Fibroblast of skin of right quadriceps (primary cell): ENCODE measurements at places on chromosomes 2 and 18.

DNA sequence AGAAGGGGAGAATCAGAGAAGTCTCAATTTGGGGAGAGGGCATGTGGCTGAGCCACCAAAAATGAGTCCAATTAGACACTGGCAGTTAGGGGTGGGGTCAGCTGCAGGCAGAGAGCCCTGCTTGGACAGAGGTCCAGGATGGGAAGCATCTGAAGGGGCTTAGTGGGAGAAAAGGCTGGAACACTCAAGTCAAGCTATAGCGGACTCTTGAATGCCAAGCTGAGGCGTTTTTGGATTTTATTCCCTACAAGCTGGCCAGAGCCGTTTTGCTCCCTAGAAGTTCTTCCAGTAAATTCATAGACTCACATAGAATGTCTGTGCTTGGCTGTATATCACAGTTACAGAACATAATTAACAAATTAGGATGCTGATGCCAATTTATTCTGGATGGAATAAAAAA is 172.8 kb downstream of the ACOXL start:
- DNase-seq: no peak

DNA sequence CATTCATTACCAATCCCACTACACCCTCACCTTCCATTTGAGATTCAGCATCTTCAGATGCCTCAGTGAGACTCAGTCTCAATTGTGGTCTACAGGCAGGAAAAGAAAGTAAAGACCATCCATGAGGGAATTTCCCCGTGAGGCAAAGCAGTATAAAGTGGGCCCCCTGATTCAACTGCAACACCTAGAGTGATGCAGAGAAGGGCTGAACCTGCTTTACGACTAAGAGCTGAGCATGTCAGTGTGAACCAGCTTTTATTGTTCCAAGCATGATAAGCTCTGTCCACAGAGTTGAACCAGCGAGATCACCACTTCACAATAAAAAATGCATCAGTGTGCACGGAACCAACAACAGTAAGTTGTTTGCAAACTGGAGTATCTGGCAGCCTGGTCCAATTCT is 357.6 kb upstream of the ATP5MC3 start:
- DNase-seq: no peak

DNA sequence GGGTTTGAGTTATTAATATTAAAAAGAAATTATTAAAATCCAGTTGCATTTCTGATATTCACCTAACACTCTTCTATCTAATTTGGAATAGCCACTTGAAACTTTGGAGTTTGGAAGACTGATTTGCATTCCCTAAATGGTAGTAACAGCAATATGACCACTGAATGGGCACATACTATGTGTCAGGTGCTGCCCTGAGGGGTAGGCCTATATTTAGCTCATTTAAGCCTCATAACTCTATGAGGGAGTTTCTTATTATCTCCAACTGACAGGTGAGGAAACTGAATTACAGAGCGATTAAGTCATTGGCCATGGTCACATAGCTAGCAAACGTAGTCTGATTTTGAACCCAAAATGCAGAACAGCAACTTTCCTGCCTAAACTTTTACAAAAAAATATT is 77.3 kb downstream of the VWA3B start:
- DNase-seq: no peak

DNA sequence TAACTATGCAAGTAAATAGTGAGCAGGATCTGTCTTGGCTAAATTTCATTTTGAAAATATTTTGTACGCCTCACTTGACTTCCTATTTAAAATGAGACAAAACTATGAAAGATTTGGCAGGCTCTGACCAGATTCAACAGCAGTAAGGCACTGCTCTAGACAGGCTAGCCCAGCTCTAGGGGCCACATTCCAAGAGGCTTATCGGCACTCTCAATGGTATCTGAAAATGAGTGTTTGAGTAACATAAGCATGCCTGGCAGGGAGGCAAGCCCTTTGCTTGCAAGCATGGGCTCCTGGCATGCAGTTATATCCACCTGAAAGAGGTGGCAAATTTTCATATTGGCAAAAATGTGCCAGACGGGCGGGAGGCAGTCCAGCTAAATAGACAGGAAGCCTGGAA is 10.5 kb downstream of the CAPN13 start:
- DNase-seq: no peak

DNA sequence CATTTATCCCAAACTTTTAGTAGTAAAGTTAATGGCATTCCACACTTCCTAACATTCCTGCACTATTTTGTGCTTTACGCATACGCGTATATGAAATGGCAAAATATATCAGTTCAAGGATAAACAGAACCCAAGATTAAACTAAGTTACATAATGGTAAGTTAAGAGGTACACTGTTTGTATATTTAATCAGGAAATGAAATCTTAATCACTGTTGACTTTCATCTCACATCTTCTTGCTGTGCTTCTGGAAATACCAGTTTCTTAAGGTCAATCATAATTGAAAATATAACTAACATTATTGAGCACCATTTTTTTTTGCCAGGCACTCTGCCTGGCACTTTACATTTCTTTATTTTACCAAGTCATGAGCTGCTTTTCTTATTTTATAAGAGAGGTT is 565.2 kb downstream of the LRP1B start:
- DNase-seq: no peak

- no peak for DNase-seq
These were observed 33.7 kb downstream of the MRPL33 start for GRCh38 chr2:27805180-27805579.

GRCh38 chr18:48835745-48836170 is 115.0 kb downstream of the SMAD7 start:
- DNase-seq: no peak

GRCh38 chr18:57816208-57816954 is 13.3 kb upstream of the ATP8B1 start:
- DNase-seq: no peak

GRCh38 chr2:127790694-127791529 is 20.1 kb downstream of the WDR33 start:
- no peak for DNase-seq

DNA sequence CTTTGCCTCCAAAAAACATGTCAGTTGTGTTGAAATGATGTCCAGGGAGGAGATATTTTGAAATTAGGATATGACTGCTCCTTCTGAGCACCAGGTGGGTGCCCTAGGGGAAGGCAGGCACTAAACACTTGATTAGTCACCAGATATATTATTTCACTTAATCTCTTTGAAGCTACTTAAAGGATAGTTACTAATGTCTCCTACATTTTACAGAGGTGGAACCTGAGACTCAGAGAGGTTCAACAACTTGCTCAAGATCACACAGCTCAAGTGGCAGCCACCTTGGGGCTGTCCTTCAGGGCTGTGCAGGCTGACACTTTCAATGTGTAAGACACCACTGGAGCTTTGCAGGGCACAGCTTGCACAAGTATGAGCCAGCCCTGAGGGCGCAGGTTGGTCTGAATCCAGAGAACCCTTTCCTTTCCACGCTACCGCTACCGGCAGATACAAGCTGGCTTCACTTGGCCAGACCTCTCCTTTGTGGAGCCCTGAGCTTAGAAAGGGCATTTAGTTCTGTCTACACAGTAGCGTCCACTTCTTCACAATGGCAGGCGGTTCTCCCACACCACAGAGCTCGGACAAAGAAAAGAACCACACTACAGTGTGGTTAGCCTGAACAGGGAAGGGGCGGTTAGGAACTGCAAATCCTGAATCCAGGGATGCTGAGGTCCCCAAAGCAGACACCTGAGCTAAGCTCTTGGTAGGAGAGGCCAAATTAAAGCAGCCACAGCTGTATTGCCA is 16.4 kb downstream of the ALPK2 start:
- DNase-seq: no peak

GRCh38 chr2:152421521-152422370 is 86.8 kb downstream of the FMNL2 start:
- peak; percentile 99 for DNase-seq

DNA sequence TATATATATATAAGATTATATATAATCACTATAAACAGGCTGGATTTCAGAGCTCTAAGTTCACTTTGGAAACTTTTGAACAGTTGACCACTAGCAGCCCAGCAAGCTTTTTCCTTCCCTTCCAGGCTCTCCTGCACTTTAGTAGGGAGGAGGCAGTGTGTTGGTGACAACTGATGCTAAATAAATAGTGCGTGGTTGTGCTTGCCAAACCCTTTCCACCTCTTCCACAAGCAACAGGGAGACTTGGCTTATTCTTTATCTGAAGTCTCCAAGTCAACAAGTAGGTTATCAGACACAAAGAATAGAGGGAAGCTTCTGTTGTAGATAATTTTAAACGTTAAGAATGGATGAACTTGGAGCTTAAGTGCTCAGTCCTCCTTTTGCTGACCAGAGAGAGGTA is 408.2 kb upstream of the HNRNPA3 start:
- DNase-seq: no peak

DNA sequence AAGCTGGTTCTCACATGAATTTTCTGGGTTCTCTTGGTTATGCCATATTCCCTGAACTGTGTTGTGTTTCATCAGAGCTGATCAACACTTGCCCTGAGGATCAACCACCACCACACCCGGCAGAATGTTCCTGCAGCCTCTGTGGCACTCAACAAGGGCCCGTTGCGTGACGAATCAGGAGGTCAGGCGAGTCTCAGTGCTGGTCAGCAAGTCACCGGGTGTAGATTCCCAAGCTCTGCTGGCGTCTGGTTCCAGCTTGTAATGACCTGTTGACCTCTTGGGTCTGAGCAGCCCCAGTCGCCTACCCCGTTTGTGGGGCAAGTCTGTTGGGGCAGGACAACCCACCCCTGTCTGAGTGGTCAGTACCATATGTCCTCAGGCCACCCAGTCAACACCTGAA is 46.0 kb downstream of the ADCY3 start:
- DNase-seq: no peak

GRCh38 chr2:237474931-237475703 is 11.9 kb upstream of the MLPH start:
- DNase-seq: peak; percentile 81

- DNase-seq: no peak
These were observed 58.8 kb upstream of the SLC38A11 start for GRCh38 chr2:165013944-165014619.

DNA sequence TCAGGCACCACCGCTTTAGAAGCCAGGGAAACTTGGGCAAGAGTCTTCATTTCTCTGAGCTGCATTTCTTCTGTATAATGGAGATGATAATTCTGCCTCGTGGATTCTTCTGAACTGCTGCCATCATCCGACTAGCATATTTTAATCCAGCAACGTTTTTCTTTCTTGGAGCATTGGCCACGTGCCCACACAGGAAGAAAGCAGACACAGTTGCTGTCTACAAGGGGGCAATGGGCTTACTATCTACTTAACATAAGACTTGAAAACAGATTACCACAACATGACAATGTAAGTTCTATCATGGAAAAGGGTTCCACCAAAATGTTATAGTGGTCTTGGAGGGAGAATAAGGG is 176.5 kb downstream of the FAM210A start:
- no peak for DNase-seq

- DNase-seq: peak; percentile 87
These were observed 40.2 kb upstream of the COPS8 start for GRCh38 chr2:237045449-237045848.

DNA sequence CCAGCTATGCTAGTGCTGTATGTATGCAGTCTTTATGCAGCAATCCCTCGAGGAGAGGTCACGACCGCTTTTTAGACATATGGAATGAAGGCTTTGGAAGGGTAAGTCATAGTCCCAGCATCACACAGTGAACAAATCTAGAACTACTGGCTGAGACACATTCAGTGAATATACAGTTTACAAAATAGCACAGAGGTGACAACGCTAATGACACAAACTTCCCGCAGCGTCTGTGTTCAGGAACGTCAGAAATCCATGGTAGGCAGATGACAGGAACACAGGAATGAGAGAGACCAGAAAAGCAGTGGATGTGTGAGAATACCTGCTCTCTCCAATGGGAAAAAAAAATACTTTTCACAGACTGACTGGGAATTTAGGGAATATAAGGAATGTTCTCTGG is 29.6 kb downstream of the CABYR start:
- DNase-seq: no peak

GRCh38 chr2:27954221-27954673 is 63.7 kb downstream of the BABAM2 start:
- peak; percentile 68 for DNase-seq

DNA sequence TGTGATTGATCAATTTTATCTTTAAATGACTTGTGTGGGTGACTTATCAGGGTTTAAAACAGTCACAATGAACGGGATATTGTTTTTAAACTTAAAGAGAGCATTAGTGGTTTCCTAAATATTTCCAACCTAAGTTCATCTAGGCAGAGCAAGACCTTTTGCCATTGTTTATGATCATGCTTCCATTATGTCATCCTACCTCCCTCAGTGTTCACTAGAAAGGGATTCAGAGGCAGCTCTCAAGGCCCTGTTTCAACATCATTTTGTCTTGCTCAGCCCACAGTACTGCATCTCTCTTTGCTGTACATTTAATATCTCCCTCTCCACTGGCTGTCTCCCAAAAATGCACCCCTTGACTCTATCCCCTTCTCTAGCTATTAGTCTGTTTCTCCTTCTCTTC is 21.5 kb upstream of the PELI1 start:
- peak; percentile 28 for DNase-seq

- DNase-seq: no peak
These were observed 264.0 kb upstream of the FBXO11 start for GRCh38 chr2:48170281-48170680.

DNA sequence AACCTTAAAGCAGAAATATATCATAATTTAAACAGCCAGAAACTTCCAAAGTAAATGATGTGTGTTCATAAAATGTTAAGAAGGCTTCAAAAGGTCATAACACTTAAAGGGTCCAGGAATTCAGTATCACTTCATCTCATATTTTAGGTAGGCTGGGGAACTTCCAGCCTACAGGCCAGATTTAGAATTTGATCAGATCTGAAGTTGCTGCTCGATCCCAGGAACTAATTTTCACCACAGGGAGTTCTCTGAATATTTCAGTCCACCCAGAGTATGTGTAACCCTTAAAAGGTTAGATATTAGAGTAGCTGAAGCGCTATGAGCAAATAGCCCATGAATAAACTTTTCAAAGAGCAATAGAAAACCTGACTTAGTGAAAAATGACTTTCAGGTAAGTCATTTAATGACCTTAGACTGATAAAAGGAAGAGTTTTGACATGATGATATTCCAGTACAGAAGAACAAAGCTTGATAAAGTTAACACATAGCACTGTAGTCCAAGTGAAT is 1.7 kb downstream of the WIPF1 start:
- DNase-seq: no peak

- DNase-seq: no peak
These were observed 97.4 kb downstream of the MCFD2 start for GRCh38 chr2:46818141-46818621.

DNA sequence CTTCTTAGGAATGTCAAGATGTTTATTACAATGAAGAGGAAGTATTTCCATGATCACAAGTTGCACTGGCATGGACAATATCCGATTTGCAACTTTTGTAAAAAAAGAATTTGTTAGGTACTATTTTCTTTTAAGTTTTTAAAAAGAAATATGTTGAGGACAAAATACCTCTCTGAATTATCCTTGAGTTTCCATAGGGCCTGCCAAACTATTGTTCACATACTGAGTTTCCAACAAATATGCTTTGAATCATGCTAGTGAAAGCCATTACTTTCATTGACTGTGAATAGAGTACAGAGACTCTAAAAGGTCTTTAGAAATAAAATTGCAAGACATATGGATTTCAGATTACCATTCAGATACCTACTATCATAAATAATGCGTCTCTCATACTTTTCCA is 566.1 kb downstream of the TMEM182 start:
- no peak for DNase-seq
